Tongue (tissue), 3 donors: ENCODE measurements at places on chromosomes 3 and 15.

GRCh38 chr15:90154861-90155626 lies 46.1 kb upstream of the SEMA4B start:
- no peak for DNase-seq

DNA sequence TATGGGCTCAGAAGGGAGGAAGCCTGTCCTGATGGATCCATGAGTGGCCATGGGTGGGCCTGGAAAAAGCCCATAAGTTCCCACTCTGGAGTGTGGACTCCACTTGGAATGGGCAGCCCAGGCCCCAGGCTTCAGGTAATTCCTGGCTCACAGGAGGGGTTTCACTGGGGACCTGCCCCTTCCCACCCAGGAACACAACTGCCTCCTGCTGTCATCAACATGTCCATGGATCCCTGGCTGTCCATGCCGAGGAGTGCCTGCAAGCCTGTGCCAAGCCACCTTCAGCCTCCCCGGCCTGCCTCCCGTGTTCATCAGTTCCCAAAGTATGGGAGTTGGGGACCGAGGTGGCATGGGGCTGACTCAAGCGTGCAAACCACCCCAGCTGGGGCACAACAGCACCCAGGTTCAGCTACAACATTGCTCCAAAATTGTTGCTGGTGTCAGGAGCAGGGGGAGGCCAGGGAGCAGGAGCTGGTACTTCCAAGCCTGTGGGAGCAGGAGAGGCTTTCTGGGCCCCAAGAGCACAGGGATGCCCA lies 470.9 kb upstream of the ARL6 start:
- no peak for DNase-seq

- peak; percentile 54 for DNase-seq
Observed at GRCh38 chr3:132556508-132557159, 40.4 kb upstream of the ACKR4 start.

- DNase-seq = no peak
Observed at GRCh38 chr3:55297706-55298105, 189.4 kb downstream of the WNT5A start.

DNA sequence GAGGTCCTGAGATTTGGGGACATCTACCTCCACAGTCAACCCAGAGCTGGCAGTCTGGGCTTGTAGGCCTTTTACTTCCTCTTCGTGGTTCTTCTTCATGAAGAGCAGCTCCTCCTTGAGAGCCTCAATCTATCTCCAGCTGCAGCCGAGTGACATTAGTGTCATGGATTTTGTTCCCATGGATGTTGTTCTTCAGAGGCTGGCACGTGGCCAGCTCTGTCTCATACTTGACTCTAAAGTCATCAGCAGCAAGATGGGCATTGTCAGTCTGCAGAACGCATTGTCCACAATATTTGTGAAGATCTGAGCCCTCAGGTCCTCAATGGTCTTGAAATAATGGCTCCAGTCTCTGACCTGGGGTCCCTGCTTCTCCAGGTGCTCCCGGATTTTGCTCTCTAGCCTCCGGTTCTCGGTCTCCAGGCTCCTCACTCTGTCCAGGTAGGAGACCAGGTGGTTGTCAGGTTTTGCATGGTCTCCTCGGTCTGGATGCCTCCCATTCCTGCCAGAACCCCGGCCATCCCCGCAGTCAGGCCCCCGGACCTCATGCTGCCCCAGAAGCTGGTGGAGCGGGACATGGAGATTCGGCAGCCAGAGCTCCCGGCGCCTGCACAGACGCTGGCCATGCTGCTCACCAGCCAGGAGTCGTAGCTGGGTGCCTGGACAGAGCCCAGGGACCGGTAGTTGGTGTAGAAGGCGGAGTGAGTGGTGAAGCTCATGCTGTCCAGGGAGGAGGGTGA lies 3.4 kb upstream of the CCNL1 start:
- no peak for DNase-seq

DNA sequence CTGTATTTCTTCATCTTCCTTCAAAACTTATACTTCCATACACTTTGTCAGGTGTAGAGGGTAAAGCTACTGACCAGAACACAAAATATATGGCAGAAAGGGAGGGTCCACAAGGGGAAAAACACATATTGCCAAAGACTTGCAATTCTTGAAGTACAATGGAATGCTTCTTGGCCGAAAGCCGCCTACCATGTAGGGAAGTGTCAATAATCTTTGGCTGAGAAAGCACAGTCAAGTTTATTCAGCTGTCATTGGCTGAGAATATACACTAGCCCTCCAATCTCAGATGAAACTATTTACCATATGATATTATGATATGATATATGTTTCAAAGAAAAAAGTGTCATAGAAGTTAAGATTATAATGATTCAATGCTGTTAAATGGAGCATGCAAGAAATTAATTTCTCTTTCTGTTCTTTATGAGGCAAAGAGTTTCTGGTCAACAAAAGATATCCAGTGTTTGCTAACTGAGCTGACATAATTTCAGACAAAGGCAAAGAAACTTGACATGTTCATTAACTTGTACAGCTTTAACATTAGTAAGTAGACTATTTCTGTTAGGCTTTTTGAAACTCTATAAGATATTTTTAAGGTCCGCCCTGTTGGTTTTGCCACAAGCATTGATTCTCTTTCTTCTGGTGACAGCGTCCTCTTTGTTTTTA lies 89.0 kb upstream of the LPP start:
- DNase-seq = no peak

GRCh38 chr3:102235679-102236078 lies 199.1 kb upstream of the ZPLD1 start:
- DNase-seq = no peak

GRCh38 chr3:191282251-191283185 lies 46.7 kb upstream of the CCDC50 start:
- DNase-seq = peak; percentile 3

DNA sequence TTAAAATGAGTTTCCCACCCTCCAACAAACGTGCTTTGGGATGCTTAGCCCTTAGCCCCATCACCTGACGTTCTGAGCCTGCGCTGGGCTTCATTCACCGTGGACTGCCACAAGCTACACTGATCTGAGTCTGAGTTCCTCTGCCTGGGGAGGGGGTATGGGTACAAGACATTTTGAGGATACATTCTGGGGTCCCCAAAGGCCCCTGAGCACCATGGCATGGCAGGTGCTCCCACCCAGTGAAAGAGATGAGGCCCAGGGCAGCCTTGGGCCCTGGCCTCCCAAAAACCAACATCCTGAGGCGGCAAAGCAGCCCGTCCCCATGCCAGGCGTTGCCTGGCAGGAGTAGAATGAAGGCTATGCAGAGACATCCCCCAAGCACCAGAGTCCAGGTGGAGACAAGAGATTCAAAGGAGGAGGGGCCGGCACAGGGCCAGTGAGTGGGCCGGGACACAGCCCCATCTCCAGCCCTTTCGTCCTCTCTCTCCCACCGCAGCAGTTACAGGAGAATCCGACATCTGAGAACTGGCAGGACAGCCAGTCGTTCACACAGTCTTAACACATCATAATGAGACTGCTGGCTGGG lies 74.5 kb downstream of the VGLL4 start:
- DNase-seq = no peak

- DNase-seq = peak; percentile 65
Observed at GRCh38 chr3:39106851-39107387, 508 bp downstream of the GORASP1 start.

GRCh38 chr3:38998086-38998485 lies 53.7 kb downstream of the SCN11A start:
- no peak for DNase-seq

GRCh38 chr3:33831053-33831452 lies 32.6 kb downstream of the PDCD6IP start:
- DNase-seq = no peak

GRCh38 chr3:74623261-74623836 lies 8.9 kb upstream of the CNTN3 start:
- DNase-seq = no peak

- DNase-seq = peak; percentile 60
Observed at GRCh38 chr3:135229018-135229495, 434.0 kb downstream of the EPHB1 start.

DNA sequence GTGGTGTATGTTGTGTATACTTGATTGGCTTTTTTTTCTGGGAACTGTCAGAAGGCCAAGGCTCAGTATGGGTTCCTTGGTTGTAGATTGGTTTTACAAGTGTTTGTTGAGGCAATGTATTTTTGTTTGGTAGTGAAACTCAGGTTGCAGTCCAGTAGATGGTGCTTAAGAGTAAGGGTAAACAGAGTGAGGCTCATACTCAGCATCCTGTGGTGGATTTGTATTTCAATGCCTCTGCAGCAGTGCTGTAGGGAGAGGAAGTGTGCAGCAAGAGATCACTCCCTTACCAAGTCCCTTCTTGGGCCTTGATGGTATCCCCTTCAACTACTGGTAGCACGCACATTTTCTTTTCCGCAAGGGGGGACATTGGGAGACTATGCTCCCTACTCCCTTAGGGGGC lies 428.5 kb upstream of the CNTN3 start:
- DNase-seq = no peak

GRCh38 chr3:187072102-187072501 lies 67.2 kb downstream of the RPL39L start:
- peak; percentile 20 for DNase-seq
